Gastrocnemius medialis (tissue), 4 donors: ENCODE measurements at places on chromosomes 2 and 18. TPM values are rescaled to one million over a fixed set of nuclear protein-coding genes. Genes with fewer than 3 reads are reported as not detected.

DNA sequence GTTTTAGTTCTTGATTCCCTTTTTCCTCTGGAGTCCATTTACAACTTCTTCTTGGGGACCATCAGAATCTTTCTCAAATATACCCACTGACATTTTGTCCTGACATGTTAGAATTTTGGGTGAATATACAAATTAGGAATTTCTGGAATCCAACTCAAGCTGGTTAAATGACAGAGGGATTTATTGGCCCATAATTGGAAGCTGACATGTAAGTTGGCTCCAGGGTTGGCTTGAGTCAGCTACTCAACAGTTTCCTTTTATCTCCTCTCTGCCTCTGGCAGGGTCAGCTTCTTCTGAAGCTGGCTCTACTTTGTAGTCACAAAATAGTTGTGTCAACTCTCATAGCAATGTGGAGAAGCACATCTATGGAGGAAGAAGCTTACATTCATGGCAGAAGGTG lies 36.6 kb upstream of the PPP1R1C start:
- DNase-seq = no peak

GRCh38 chr2:235511751-235512698 lies 18.2 kb downstream of the AGAP1 start:
- no peak for DNase-seq

DNA sequence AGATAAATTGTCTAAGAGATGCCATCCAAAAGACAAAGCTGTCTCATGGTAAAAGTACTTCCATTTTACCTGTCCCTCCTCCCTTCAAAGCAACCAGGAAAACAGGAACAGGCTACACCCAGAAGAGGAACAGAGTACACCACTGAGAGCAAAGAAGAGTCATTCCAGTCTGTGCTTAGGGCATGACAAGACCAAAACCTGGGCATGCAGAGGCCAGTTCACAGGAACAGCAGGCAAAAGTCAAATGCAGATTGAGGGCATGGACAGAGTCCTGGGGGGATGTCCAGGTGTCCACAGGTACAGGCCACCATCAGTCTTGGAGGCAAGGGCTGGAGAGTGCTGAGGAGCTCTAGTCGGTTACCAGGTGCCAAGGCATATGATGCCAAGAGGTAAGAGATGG lies 23.7 kb downstream of the PLEK start:
- DNase-seq = no peak

GRCh38 chr2:236744281-236744705 lies 174.7 kb downstream of the ACKR3 start:
- DNase-seq = no peak

Gene CNGA3
- 0.09 TPM for total RNA-seq

DNA sequence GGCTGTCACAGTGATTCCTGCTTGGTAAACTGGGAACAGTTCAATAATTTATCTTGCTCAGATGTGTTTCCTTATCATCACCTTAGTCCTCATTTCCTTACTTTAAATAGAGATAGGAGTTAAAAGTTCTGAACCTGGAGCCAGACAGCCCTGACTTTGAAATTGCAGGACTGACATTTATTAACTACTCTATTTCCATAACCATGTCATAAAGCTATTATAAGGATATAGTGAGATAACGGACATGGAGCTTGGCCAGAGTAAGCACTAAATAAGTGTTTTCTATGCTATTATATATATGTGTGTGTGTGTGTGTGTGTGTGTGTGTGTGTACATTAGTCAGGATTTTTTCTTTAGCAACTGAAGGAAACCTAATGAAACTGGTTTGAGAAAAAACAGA lies 13.1 kb downstream of the NT5DC4 start:
- DNase-seq = no peak

DNA sequence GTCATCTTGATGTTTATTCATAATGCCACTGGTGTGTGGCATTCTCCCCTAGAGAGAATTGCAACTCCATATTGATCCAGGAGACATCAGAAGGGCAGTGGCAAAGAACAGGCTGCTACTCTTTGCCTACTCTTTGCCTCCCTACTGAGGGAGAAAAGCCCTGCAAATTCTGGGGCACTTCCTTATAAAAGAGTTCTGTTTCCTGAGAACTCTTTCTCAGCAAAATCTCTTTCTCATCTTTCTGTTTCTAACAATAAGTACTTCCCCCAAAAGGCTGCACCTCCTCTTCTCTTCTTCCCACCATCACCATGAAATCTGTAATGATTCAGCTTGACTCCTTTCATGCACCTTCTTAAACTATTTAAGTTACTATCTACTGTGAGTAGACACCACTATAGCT lies 270.3 kb downstream of the MREG start:
- DNase-seq = no peak

Gene ADAM23
- 2.4 TPM for total RNA-seq

Gene TACR1
- 0.15 TPM for total RNA-seq

- no peak for DNase-seq
Observed at GRCh38 chr18:34223893-34224422, 755 bp downstream of the NOL4 start.

DNA sequence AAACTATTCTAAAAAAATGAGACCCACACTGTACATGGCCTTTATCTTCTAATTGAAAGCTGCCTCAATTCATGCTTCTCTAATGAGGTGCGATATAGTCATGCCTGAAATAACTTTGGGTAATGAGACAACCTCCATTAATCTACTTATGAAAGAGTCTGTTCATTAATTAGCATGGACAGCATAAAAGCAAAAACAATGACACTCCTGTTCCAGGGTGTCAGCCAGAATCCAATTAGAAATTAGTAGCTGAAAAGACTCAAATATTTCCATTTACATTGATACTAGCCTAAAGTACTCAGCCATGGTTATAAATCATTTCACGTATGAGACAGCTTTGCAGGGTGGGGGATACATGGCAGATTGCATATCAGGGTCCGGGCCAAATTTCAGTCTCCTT lies 288.7 kb downstream of the AKAIN1 start:
- DNase-seq = no peak

DNA sequence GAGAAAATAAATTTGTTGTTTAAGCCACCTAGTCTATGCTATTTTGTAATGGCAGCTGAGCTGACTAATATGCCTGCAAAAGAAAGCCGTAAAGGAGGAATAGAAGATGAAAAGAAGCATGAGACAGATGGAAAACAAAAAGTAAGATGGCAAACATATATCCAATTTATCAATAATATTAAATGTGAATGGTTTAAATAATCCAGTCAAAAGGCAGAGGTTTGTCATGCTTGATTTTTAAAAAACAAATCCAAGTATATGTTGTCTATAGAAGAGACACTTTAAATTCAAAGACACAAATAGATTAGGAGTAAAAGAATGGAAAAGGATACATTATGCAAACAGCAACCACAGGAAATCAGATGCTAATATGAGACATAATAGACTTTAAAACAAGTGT lies 35.4 kb upstream of the EMILIN2 start:
- DNase-seq = no peak
